AG04450 (cell line): ENCODE measurements at places on chromosomes 1 and 21. TPM values are rescaled to one million over a fixed set of nuclear protein-coding genes. Genes with fewer than 3 reads are reported as not detected.

The VSIG8 gene
- not detected in 2 replicates for polyA plus RNA-seq

The OR10J1 gene
- not detected in 2 replicates for polyA plus RNA-seq

The ASAP3 gene
- 25.5 and 29.9 TPM in 2 replicates for polyA plus RNA-seq

The FCMR gene
- 1.1 and 1.2 TPM in 2 replicates for polyA plus RNA-seq

The PPIAL4G gene
- polyA plus RNA-seq: not detected in 2 replicates

The KCNJ9 gene
- polyA plus RNA-seq: not detected in 2 replicates

The ARL8A gene
- 50.9 and 58.0 TPM in 2 replicates for polyA plus RNA-seq

The LEFTY2 gene
- polyA plus RNA-seq: not detected in 2 replicates

The S100A7 gene
- not detected in 2 replicates for polyA plus RNA-seq

The HCRTR1 gene
- polyA plus RNA-seq: not detected in 2 replicates

DNA sequence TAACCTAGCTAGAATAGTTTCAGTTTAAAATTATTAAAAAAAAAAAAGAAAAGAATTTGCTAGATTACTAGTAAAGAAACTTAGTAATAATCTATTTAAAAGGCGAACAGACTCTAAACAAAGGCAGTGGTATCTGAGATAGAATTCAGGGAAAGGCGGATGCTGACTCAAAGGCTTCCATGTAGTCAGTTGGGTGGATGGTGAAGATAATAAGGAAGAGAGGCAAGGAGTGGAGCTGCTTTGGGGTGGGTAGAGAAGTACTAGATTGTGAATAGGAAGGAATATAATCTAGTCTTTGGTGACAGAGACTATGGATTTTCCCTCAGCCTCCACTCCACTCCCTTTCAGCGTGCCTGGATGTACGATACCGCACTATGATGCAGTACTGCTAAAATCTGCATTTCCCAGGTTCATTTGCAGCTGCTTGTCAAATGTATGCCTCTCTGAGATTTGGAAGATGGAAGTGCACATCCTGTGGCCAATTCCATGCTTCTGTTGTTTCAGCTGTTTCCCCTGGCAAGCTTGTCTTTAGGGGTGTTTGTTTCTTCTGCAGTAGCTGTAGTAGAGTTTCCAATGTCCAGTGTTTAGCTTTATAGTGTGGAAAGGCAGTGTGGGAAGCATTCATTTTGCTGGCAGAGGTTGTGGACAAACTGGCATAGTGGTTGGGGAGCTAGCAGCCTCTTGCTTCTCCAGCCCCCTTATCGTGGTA is 184.6 kb upstream of the NRIP1 start:
- no peak for DNase-seq

- DNase-seq: no peak
These were observed 62.2 kb downstream of the ZNF684 start for GRCh38 chr1:40593449-40594186.

DNA sequence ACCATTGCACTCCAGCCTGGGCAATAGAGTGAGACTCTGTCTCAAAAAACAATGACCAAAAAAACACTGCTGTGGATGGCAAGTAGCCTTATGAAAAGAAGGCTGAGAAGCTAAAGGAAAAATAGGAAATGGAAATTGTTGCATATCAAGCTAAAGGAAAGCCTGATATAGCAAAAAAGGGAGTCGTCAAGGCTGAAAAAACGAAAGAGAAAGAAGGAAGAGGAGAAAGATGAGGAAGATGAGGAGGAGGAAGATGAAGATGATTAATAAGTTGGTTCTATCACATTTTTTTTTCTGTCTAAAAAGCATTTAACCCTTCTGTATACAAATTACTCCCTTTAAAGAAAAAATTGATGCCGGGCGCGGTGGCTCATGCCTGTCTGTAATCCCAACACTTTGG is 10.2 kb upstream of the PRDX1 start:
- DNase-seq: no peak

GRCh38 chr1:61162520-61163258 is 80.3 kb downstream of the NFIA start:
- no peak for DNase-seq

DNA sequence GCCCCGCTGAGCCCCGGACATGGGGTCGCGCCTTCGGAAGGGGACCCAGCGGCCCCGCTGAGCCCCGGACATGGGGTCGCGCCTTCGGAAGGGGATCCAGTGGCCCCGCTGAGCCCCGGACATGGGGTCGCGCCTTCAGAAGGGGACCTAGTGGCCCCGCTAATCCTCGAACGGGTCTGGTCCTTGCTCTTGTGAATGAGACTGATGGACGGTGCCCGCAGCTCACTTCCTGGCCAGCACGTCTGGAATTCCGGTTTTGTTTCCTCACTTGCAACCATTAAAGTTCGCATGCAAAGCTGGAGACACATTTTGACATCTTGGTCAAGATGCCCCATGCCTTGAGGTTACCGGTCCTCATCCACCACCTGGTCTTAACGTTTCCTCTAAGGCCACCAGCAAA is 5.6 kb downstream of the WRAP73 start:
- no peak for DNase-seq

GRCh38 chr1:168054117-168054516 is 82.6 kb downstream of the GPR161 start:
- no peak for DNase-seq

DNA sequence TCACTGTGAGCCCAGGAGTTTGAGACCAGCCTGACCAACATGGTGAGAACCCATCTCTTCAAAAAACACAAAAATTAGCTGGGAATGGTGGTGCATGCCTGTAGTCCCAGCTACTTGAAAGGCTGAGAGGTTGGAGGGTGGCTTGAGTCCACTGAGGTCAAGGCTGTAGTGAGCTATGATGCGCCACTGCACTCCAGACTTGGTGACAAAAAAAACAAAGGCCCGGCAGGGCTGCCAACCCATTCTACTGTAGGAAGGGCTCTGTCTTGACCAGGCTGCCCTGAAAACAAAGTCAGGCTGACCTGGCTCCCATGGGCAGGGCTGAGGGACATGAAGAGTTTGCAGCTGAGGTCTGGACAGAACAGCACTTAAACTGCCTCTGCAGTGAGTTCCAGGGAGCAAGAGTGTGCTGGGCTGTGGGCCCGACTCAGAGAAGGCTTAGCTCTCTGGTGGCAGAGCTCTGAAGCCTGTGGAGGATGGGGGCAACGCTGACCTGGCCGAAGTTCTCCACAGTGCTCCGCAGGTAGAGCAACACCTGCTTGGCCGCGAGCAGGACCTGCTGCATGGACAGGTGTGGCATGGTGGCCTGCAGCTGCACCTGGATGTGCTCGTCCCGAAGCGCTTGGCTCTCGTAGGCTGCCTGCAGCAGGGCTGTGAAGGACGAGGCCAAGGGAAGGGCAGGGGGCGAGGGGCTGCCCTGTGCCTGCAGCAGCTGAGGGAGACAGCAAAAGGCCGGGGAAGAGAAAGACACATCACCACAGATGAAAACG is 42.4 kb downstream of the URB1 start:
- no peak for DNase-seq

- DNase-seq: no peak
These were observed 10.1 kb upstream of the SERTAD4 start for GRCh38 chr1:210222340-210223006.

GRCh38 chr21:46465651-46466050 is 7.0 kb downstream of the DIP2A start:
- DNase-seq: no peak

- DNase-seq: peak; percentile 76
These were observed 55.9 kb downstream of the NEK7 start for GRCh38 chr1:198212675-198213074.

GRCh38 chr1:15259622-15260007 is 12.6 kb downstream of the FHAD1 start:
- DNase-seq: no peak

- no peak for DNase-seq
These were observed 15.8 kb downstream of the KCNQ4 start for GRCh38 chr1:40799351-40799867.

DNA sequence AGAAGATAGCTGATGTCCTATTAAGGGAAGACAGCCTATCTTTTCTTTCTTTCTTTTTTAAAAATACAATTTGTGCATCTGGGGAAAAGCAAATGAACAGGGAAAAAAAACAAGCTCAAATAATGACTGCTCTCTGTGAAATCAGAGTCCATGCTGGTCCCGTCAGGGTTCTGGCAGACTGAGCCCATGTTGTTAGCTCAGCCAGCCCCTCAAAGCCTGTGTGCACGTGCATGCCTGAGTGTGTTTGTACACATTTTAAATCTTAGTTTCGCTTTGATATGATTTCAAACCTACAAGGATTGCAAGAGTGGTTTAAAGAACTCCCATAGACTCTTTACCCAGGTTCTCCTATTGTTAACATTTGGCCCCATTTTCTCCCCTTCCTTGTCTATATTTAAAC is 231.8 kb upstream of the GREM2 start:
- no peak for DNase-seq

DNA sequence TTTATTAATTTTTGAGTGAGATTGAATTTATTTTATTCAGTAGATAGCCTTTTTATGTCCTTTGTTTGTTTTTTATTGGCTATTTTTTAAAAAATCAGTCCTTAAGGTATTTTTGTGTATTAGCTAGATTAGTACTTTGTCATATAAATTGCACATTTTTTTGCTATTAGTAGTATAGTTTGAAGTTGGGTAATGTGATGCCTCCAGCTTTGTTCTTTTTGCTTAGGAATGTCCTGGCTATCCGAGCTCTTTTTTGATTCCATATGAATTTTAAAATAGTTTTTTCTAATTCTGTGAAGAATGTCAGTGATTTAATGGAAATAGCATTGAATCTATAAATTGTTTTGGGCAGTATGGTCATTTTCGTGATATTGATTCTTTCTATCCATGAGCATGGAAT is 80.4 kb downstream of the MAN1A2 start:
- no peak for DNase-seq

GRCh38 chr1:150564051-150564991 is 15.1 kb downstream of the MCL1 start:
- no peak for DNase-seq

- DNase-seq: no peak
These were observed 15.5 kb downstream of the TRPM2 start for GRCh38 chr21:44368711-44369446.

DNA sequence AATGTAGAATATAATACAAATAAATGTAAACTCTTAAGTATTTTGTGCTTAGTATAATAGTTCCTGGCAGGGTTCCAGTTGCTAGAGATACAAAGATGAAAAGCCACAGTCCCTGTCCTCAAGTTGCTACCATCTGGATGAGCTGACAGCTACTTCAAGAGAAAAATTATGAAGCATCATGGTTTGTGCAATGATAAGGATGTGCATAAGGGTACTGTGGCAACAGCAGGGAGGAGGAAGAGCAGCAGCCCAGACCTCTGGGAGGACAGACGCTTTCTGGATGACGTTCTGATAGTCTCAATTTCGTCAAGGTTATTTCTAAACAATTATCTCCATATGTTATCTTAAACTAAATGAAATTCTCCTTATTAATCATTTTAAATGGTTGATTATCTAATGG is 198.9 kb downstream of the NTNG1 start:
- DNase-seq: no peak

DNA sequence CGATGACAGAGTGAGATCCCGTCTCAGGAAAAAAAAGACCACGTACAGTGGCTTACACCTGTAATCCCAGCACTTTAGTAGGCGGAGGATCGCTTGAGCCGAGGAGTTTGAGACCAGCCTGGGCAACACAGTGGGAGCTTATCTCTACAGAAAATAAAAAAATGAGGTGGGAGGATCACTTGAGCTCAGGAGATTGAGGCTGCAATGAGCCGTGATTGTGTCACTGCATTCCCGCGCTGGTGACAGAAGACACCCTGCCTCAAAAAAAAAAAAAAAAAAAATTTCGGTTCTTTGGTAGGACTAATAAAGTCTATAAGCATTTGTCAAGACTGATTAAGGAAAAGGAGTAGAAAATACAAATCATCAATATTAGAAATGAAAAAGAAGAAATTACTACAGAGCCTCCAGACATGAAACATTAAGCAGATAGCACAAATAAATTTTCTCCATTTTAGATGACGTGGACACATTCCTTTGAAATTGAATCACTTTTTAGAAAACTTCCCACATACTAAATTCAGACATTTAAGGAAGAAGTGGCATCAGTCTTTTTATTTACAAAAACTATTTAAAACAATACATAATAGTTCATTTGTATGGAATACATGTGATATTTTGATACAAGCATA is 30.4 kb downstream of the MORC3 start:
- peak; percentile 18 for DNase-seq

- DNase-seq: no peak
These were observed 123.7 kb downstream of the FOXD2 start for GRCh38 chr1:47561523-47562007.

DNA sequence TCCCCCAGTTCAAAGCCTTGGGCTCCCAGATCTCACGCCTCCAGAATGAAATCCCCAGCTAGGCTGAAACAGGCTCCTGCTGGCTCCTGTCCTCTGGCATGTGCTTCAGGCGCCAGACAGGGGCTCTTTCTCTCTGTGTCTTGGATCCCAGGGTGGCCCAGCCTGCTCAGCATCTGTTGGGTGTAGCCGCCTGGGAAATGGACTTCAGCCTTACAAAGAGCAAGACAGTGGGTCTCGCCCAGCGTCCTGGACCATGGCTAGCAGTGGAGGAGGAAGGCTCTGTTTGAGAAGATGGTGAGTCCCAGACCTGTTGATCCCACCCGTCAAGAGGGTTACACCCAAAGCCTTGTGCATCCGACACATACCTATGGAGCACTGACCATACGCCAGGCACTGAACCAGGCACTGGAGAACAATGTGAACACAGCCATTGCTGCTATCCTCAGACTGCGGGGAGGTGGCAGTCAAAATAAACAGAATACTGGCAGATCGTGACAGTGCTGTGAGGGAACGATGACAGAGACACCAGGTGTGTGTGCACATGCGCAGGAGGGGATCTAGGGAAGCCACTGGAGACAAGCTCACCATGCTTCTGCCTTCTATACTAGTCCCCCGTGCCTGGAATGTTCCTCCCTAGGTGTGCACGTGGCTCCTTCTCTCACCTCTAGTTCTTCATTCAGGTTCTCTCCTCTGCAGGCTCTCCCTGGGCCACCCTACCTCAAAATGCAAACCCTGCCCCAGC is 93.0 kb upstream of the GCLM start:
- no peak for DNase-seq

- DNase-seq: no peak
These were observed 2.8 kb upstream of the IGSF8 start for GRCh38 chr1:160101037-160101716.

GRCh38 chr1:24803987-24804530 is 58.8 kb downstream of the CLIC4 start:
- DNase-seq: no peak

- no peak for DNase-seq
These were observed 187.9 kb downstream of the VAV3 start for GRCh38 chr1:107776900-107777663.

- no peak for DNase-seq
These were observed 836.1 kb upstream of the ADAMTS5 start for GRCh38 chr21:27802816-27803475.
